Fibroblast of skin of back (primary cell): ENCODE measurements at places on chromosomes 16 and 17.

- DNase-seq = no peak
These were observed 24.3 kb downstream of the TK2 start for GRCh38 chr16:66525396-66526180.

- no peak for DNase-seq
These were observed 417.1 kb downstream of the XYLT1 start for GRCh38 chr16:17053536-17054160.

DNA sequence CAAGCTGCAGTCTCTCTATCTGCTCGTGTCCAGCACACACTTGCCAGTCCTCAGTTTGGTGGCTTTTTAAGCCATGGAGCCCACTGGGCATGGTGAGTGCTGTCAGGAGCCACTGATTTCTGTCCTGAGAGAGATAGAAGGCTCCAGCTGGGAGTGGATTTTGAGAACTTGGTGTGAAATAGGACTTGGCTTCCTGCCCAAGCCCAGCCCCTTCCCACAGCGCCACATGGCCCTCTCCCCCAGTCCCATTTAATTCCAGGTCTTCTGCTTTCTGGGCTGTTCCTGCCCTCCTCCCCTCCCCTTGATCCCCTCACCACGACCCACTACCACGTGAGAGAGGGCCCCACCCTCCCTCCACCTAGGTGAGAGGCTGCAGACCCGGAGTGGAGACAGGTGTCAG, 14.4 kb upstream of the ABCC3 start:
- DNase-seq = no peak

DNA sequence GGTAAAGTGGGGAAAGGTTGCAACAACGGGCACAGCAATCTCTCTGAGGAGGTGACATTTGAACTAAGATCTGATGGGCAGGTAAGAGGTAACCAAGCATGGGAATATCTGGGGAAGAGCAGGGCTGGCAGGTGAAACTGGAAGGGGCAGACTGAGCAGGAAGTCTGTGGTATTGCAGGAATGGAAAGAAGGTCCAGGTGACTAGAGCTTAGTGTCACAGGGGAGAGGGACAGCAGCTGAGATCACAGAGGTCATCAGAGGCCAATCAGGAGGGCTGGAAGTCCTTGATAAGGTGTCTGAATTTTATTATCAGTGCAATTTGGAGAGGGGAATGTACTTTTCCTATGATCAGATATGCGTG, 73.3 kb upstream of the DHX40 start:
- DNase-seq = no peak

GRCh38 chr17:55421179-55421934, at the start of gene MMD:
Gene MMD (minus strand): TSS chr17:55421835. CDS start chr17:55421695, 140 bp downstream.
- DNase-seq = peak; percentile 4

- DNase-seq = no peak
These were observed 6.3 kb downstream of the ATP2A3 start for GRCh38 chr17:3957735-3958599.

GRCh38 chr17:10772425-10773380, 31.2 kb downstream of the TMEM238L start:
- DNase-seq = peak; percentile 7

GRCh38 chr16:10950393-10950792, 6.0 kb downstream of the CLEC16A start:
- DNase-seq = no peak

DNA sequence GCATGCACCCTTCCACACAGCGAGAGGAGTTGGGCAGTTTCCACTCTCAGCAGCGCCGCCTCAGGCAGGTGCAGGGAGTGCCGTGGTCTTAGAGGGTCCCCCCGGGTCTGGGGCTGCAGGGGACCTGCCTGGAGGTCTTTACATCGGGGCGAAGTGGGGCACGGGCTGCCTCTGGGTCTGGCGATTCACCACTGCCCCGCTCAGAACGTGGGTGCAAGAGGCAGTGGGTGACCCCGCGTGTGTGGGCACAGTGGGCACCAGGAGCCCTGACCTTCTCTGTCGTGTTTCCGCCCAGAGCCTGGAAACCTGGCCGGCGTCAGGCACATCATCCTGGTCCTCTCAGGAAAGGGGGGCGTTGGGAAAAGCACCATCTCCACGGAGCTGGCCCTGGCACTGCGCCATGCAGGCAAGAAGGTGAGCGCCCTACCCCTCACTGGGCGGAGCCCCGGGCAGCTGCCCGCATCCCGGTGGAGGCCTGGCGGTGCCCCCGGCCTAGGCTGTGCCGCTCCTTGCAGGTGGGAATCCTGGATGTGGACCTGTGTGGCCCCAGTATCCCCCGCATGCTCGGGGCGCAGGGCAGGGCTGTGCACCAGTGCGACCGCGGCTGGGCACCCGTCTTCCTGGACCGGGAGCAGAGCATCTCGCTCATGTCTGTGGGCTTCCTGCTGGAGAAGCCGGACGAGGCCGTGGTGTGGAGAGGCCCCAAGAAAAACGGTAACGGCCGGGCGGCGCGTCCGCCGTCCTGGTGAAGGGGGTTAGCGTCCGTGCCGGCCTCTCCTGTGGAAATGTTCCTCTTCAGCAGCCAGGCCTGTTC, 3.7 kb downstream of the NUBP2 start:
- no peak for DNase-seq

- DNase-seq = peak; percentile 33
These were observed 74.6 kb downstream of the TMEM100 start for GRCh38 chr17:55648086-55648485.

DNA sequence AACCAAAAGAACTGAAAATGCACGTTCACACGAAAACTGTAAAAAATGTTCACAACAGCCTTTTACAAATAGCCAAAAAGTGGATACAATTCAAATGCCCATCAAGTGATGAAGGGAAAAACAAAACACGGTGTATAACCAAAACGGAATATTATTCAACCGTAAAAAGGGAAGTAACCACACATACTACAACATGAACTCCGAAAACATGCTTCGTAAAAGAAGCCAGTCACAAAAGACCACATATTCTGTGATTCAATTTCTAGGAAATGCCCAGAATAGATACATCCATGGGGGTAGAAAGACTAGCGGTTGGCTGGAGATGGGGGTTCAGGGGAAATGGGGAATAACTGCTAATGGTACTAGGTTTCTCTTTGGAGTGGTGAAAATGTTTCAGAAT, 81.5 kb upstream of the TRAP1 start:
- no peak for DNase-seq

- no peak for DNase-seq
These were observed 101.3 kb downstream of the MRM1 start for GRCh38 chr17:36702636-36703035.

GRCh38 chr17:45770632-45771270, 13.4 kb upstream of the CRHR1 start:
- DNase-seq = no peak
